ENCODE measurements at places on chromosomes 3 and 15.

- DNase-seq = no peak
These were observed 10.0 kb downstream of the IQSEC1 start for GRCh38 chr3:13063225-13063624.

- DNase-seq = no peak
These were observed 155.9 kb downstream of the AKAP13 start for GRCh38 chr15:85536341-85536740.

GRCh38 chr3:66198437-66199088 is 22.2 kb upstream of the SLC25A26 start:
- DNase-seq = no peak

DNA sequence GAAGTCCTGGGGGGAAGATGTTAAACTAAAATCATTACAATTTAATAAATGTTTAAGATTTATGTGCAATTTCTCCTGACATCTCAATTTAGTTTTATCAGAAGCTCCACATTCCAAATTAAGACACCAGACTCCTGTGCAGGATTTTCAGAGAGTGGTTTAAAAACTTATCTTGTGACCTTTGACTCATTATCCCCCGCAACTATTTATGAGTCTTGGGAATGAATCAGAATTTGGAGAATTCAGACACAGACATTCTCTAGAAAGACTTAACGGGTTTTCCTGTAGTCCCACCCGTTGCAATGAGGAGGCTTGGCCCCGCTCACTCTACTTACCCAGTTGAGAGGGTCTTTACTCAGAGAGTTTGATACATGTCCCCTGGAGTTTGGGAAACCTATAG is 7.1 kb downstream of the OR5K2 start:
- DNase-seq = no peak

- DNase-seq = no peak
These were observed 476.1 kb downstream of the SHQ1 start for GRCh38 chr3:72372161-72372560.

DNA sequence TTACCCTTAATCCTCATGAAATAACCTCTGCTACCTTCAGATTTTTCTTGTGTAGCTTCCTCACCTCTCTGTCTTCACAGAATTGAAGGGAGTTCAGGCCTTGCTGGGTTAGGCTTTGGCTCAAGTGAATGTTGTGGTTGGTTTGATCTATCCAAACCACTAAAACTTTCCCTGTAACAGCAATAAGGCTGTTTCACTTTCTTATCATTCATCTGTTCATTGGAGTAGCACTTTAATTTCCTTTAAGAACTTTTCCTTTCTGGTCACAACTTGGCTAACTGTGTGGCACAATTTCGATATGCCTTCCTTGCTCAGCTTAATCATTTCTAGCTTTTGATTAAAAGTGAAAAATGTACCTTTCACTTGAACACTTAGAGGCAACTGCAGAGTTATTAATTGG is 129.8 kb downstream of the NR1I2 start:
- DNase-seq = no peak

All from SW 1271 (cell line).